ENCODE measurements at places on chromosomes 3 and 15.

DNA sequence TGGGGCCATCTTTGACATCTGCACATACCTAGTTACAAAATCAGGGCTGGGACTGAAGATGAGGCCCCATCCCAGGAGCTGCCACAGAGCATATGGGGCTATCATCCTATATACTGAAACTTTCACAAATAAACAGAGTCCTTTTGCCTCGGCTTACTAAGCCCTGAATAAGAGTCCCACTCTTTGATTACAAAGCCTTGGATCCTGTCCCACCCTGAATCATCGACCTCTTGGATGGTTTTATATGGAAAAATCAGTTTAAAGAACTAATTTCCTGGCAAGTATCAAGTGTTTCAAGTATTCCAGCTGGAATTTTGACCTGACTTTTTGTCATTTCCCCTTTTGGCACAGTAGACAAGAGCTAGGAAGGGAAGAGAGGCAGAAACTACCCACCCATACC is 331.3 kb upstream of the FRG2C start:
- DNase-seq, result no peak

- no peak for DNase-seq
These were observed 220.1 kb downstream of the TBC1D2B start for GRCh38 chr15:77857419-77857818.

DNA sequence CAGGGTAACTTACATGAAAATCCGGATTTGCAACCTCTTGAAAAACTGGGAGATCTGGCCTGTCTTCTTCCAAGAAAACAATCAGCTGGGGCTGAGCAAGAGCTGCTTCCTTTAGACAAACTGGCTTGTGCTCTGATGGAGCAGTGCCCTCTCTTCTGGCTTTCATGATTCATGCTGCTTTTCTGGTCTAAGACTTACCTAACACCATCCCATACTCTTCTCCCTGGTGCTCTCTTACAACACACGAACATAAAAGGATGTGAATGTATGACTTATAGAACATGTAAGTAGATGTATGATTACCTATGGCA is 9.9 kb downstream of the TJP1 start:
- no peak for DNase-seq

DNA sequence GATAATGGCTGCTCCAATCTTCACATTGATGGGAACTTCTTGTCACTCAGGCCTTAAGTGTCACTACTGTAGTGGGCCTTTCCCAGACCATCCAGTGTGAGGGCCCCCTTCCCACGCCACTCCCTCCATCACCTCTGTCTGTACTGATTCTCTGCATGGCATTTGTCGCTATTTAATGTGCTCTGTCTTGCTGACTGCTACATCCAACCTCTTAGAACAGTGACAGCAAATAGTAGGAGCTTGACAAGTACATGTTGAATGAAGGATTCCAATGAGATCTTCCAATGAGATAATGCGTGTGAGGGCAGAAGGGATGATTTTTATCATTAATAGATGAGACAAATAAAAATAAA is 5.6 kb upstream of the CCR9 start:
- DNase-seq, result no peak

GRCh38 chr3:86856711-86857110 is 134.2 kb downstream of the VGLL3 start:
- no peak for DNase-seq

- no peak for DNase-seq
These were observed 101.7 kb downstream of the LSM3 start for GRCh38 chr3:14280326-14280725.

DNA sequence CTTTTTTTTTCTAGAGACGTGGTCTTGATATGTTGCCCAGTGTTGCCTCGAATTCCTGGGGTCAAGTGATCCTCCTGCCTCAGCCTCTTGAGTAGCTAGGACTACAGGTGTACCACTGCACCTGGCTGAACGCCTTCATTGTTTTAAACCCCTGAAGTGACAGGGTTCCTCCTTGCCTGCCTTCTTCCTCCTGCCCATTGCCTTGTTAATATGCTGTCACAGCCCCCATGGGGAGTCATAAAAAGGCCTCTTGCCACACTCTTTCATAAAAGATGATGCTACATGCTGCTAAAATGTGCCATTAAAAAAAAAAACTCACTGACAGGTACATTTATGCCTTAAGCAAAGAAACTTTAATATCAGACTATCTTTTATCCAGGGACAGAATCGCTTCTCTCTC is 116.8 kb upstream of the SKOR1 start:
- DNase-seq, result no peak

GRCh38 chr3:193701953-193702635 is 109.1 kb downstream of the OPA1 start:
- no peak for DNase-seq

- DNase-seq, result no peak
These were observed 11.7 kb downstream of the ISG20 start for GRCh38 chr15:88650556-88650955.

DNA sequence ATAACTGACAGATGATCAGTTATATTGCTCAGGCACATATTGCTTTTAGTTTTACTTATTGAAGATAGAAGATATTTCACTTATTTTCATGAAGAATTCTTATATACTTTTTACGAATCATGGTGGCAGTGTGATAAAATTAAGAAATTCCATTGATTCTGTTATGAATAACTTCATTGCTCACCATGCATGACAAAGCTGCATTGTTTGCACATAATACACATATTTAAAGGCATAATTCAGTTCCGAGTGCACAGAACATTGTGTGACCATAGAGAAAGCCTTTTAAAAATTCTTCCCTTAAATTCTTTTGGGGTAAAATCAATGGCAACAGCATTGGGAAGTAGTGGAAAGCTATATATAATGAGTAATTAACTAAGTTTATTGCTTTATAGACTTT is 82.5 kb upstream of the NAALADL2 start:
- DNase-seq, result no peak

- no peak for DNase-seq
These were observed 52.1 kb downstream of the DNAH1 start for GRCh38 chr3:52367891-52368880.

DNA sequence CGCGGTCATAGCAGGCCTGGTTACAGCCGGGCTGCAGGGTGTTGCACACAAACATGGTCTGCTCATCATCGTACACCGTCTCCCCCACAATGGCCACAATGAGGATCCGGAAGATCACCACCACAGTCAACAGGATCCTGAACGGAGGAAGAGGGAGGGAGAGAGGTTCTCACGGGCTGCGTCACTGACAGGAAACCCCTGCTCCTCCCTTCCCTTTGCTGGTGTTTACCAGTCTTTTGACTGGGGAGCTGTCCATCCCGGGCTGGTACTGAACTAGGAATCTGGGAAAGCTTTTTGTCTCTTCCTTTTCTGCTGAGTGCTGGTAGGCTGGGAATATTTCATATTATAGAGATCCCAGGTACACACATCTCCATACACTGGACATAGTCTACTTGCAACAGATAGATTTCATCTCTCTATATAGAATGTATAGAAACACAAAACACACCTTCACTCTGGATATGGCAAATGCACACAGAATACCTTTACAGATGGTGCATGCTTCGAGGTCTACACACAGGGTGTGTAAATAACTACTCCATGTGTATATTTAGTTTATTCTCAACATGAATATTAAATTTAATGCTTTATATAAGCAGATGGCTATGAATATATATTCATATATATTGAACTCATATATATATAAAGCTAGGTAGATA is 1.4 kb downstream of the GJD2 start:
- DNase-seq, result no peak

GRCh38 chr3:69320871-69321271 is 65.0 kb downstream of the FRMD4B start:
- DNase-seq, result no peak

- no peak for DNase-seq
These were observed 135.3 kb downstream of the FEZF2 start for GRCh38 chr3:62238003-62238402.

- no peak for DNase-seq
These were observed 15.8 kb upstream of the P2RY12 start for GRCh38 chr3:151400341-151400740.

DNA sequence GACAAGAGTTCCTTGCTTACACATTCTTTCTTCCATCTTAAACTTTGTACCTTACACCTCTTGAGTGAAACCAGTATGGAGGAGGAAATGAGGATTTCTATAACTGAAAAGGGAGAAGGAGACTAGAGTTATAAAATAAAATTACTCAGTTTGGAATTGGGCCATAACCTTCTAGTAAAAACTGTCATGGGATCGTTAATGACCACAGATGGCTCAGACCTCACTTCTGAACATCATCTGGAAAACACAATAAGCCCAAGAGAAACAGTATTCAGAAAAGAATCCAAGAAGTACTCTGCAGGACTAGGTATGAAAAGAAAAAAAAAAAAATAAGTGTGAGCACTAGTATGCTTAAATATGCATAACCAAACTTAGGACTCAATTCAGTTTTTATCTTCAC is 12.1 kb downstream of the GAP43 start:
- DNase-seq, result no peak

DNA sequence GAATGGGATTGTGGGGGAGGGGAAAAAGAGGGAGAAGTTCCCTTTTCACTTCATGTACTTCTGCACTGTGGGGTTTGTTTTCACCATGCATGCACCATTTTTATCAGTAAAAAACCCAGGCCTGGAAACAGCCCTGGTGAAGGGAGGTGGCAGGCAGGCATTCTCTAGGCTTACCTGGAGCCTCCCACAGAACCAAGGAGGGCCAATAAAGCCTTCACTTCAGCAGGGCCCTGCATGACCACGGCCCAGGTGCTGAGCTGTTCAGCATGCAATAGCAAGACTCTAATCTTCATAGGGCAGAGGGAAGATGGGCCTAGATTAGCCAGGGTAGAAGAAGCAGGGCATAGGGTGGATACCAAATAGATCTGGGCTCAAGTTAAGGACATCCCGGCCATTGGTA is 49.6 kb downstream of the SCN5A start:
- DNase-seq, result no peak

- no peak for DNase-seq
These were observed 27.5 kb upstream of the THRB start for GRCh38 chr3:24522146-24522579.

- DNase-seq, result no peak
These were observed 843 bp downstream of the CHRNA5 start for GRCh38 chr15:78565951-78566774.

DNA sequence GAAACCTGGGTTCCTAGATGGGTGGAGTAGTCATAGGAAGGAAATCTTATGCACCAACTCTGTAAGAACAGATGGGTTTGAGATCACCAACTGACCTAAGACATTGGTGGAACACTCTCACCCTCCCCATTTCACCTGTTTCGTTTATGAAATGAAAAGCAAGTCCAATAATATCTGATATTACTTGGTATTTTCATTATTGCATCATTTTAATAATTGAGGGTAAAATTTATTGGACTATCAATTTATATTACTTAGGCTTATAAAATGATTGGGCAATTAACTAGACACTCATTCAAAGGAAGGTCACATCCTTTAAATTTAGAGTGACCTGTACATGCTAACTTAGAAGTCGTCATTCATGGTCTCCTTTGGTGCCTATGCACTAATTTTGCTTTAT is 503.9 kb downstream of the TAFA4 start:
- DNase-seq, result no peak
